Anterior cingulate cortex (tissue), 58 donors: ENCODE measurements at places on chromosomes 16 and 17.
A peak's percentile ranks its signal among the peaks of the same experiment; 100 is the strongest.

GRCh38 chr17:62625184-62625869, 2.1 kb upstream of the MRC2 start:
- DNase-seq = no peak

DNA sequence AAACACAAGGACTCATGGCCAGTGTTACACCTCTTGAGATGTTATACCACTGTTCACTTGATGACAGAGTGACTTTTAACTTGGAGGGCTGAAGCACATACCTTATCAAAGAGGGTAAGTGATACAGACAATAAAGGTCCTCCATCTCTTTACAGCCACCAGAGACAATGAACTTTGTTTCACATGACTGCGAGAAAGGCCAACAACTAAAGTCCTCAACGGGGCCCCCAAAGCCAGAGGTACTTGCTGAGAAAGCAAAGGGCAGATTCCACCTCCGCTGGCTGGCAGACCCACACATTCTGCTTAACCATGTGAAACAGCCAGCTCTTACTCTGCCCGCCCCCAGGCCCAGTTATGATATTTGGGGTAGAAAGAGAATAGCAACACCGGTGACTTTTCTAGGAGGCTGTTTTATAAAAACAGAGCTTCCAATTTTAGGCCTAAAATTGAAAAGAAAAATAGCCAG, 21.4 kb downstream of the DCUN1D3 start:
- no peak for DNase-seq

DNA sequence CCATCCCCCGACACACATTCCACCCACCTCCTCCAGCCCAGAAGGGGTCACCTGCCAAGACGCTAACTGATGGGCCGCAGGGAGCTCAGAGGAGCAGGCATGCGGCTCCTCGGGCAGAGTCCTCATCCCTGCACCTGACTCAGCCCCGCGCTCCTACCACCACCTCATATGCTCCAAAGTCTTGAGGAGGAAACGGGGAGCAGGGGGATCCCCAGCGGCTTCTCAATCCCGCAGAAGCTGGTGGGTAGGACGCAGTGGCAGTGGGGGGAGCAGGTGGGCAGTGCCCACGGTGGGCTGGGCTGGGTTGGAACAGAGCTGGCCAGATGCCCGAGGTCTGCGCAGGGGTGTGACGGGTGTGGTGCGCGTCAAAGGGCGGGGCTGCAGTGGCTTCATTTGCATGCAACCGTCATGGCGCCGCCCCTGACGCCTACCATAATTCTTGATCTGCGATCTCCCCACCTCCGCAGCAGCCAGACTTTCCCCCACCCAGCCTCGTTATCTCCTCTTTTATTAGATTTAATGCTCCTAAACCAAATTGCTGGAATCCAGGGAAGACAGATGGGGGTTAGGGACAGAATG, 39.0 kb upstream of the EMP2 start:
- DNase-seq = no peak

DNA sequence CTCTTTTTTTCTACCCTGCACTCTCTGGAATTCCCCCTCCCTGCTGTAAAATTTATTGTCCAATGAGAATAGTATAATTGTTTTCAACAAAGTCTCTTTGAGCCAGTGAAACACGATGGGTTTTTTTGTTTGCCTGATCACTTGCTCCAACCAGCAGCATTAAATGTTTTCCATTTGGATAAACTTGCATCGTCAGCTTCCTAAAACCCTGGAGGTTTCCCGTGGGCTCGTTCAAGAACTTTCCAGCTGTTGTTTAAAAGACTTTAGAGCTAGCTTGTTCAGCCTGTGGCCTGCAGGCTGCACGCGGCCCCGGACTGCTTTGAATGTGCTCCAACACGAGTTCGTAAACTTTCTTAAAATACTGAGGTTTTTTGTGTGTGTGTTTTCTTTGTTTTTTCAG, 14.9 kb downstream of the NAGPA start:
- no peak for DNase-seq

- DNase-seq = no peak
Observed at GRCh38 chr16:79672524-79672923, 72.0 kb upstream of the MAF start.

DNA sequence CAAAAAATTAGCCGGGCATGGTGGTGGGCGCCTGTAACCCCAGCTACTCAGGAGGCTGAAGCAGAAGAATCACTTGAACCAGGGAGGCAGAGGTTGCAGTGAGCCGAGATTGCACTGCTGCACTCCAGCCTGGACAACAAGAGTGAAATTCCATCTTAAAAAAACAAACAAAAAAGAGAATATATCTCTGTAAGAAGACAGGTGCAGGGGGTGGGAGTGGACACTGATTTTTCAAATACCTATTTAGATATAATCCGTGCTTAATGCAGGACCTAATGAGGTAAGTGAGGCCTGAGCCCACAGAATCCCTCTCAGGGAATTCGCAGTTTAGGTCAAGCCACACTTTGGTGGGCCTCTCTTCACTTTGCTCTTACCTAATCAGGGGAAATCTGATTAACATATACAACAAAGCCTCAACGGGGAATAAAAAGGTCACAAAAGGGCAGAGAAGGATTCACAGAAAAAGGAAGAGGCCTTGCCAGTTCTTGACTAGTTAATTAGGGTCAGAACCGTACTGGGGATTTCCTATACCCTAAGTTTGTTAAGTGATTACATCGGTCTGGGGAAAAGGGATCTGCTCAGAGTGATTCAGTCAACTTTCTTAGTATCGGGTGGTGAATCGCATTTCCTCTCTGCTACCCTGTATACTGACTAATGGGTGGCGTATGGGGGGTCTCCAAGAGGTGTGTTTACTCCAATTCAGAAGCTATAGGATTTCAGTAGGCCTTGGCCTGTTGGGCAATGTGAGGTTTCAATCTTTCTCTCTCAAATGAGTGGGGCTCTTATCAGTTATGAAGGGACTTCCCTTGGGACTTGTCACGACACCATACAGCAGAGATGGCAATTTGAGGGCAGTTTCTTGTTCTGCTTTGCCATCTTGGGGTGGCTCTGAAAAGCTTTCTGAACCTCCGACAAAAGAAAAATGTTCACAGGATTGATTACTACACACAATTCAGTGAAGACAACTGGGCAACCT, 1.9 kb upstream of the NFAT5 start:
- DNase-seq = no peak

- DNase-seq = no peak
Observed at GRCh38 chr16:53545433-53545832, 42.4 kb upstream of the AKTIP start.

DNA sequence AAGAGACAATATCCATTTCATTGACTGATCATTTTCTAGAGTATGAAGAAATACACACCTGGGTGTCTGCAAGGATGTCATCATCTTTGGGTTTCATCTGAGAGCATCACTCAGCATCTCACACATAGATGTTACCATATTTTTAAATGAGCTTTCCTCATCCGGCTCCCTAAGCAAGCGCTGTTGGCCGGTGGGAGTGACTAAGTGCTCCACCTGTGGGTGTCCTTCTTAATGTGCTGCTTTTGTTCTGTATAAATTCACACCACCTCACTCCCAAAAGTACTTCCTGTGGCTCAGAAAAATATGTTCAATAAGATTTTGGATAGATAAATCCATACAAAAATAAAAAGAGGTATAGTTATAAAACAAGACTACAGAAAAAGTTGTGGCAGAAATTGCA, 7.4 kb downstream of the SSTR2 start:
- DNase-seq = no peak

GRCh38 chr16:29811896-29812665, at the start of gene PRRT2:
TSS of gene PRRT2 (plus strand) at chr16:29812193. CDS start at chr16:29813055, 862 bp downstream.
- peak; percentile 67 for DNase-seq

DNA sequence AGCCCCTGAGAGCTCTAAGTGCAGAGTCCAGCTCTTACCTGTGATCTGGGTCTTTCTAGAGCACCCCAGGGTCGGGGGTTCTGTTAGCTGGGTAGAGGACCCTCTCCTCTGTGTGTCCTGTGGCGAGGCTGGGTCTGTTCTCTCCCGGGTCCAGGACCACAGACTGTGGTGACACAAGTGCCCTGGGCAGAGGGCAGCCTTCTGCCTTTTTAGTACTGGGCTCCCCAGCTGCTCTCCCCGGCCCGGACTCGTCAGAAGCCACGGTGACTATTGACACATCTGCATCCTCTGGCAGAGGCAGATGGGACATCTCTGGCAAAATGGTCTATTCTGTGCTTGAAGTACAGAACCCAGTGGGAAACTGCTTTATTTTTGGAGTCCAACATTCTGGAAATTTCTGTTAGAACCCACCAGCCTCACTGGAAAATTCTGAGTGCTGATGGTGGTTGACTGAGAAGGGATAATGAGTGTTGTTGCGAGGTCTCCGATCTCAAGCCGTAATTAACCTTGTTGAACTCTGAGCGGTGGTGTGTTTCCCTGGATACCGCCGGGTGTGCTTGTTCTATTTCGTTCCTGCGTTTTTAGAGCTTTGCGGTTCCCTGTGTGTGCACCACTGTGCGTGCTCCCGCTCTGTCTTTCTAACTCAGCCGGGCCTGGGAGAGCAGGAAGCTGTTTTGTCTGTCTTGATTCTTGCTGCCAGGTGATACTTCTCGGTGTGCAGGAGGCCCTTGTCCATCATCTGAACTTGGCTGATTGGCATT, 26.0 kb upstream of the NUDT16L1 start:
- no peak for DNase-seq

DNA sequence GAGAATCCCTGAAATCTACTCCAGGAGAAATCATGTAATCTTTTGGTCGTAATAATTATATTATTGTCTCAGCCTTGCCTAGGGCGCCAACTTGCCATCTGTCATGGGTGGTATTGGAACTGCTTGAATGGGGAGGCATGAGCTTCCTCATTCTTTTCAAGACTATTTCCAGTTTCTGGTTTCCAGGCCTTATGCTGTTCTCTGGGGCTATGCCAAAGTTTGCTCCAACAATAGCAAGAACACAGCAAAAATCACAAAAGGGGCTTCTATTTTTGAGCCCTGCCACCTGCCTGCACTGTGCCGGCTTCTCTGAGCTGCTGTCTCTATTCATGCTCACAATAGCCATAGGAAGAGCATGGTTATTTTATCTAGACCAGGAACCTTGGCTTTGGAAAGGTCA, 111.7 kb downstream of the SPECC1 start:
- DNase-seq = peak; percentile 24

DNA sequence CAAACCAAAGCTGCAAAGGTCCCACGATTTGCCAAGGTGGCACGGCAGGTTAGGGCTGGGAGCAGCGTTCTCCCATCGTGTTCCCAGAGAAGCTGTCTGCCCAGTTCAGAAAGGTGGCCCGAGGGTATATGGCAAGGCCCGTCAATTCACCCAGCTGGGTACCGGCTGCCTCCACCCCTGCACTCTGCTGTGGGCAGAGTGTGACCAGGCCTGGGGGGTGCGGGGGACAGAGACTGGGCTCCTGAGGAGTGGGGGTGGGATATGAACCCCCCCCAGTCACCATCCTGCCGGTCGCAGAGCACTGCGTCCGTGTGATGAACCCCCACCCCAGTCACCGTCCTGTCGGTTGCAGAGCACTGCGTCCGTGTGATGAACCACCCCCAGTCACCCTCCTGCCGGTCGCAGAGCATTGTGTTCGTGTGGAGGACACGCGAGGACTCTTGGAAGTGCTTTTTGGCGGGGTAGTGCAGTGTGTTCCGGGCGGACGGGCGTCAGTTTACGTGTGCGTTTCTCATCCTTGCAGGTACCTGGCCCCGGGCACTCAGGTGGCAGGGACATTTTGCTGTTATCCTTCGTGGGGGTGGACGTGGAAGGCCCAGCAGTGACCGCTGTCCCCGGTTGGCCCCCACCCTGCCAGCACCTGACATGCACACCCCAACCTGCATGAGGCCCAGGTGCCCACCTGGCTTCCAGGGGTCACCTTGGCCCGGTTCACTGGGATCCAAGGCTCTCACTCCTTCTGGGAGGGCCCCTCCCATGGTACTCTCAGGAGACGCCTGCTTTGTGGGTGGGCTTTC, 2.7 kb upstream of the FASN start:
- DNase-seq = no peak

DNA sequence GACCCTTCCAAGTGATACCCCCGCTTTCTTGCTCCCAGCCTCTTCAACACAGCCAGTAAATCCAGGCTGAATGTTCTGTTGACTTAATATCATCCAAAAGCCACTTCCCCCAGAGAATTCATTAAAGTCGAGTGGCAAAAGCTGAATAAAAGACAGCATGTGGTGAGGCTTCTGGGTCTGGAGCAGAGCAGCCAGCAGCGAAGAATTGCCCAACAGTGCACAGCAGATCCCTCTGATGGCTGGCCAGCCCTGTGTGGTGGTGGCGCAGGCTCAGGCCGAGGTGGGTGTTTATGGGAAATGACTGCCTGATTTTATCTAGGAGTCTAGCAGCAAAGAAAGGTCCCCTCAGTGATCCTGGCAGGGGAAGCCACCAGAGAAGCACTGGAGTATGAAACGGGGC, 30.3 kb upstream of the RCVRN start:
- no peak for DNase-seq

DNA sequence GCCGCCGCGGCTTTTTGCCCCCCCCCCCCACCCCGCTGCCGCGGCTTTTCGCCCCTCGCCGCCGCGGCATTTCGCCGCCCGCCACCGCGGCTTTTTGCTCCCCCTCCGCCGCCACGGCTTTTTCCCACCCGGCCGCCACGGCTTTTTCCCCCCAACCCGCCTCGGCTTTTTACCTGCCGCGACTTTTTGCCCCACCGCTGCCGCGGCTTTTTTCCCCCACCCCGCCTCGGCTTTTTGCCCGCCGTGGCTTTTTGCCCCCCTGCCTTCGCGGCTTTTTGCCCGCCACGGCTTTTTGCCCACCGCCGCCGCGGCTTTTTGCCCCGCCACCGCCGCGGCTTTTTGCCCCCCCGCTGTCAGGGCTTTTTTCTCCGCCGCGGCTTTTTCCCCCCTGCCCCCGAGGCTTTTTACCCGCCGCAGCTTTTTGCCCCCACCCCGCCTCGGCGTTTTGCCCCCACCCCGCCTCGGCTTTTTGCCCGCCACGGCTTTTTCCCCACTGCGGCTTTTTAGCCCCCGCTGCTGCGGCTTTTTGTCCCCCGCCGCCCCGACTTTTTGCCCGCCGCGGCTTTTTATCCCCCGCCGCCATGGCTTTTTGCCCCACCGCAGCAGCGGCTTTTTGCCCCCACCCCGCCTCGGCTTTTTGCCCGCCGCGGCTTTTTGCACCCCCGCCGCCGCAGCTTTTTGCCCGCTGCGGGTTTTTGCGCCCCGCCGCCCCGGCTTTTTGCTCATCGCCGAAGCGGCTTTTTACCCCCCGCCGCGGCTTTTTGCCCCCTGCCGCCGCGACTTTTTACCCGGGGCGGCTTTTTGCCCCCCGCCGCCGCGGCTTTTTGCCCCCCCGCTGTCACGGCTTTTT, 527.8 kb upstream of the WSB1 start:
- DNase-seq = no peak

DNA sequence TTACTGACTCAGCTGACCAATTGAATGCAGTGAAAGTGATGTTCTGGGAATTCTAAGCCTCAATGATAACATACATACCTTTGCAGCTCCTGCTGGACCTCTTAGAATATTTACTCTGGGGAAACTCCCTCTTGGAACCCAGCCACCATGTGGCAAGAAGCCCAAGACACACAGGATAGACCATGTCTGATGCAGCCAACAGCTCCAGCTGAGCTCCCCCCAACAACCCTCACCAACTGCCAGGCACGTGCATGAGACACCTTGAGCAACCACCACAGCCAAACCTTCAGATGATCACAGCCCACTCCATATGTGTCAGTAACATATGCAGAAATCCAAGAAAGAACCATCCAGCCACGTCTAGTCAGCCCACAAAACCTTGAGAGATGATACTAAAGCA, 53.0 kb downstream of the XYLT1 start:
- no peak for DNase-seq
